ENCODE measurements at places on chromosomes 4 and X. TPM values are rescaled to one million over a fixed set of nuclear protein-coding genes. Genes with fewer than 3 reads are reported as not detected.

The RHOXF2 gene
- 0.96 TPM for total RNA-seq

The PASD1 gene
- 0.48 TPM for total RNA-seq

The PRMT9 gene
- total RNA-seq: 57.8 TPM

- peak; percentile 60 for DNase-seq
These were observed 102.1 kb upstream of the TENM3 start for GRCh38 chr4:182141061-182141460.

GRCh38 chr4:85607624-85608023 lies 132.7 kb downstream of the ARHGAP24 start:
- DNase-seq: no peak

DNA sequence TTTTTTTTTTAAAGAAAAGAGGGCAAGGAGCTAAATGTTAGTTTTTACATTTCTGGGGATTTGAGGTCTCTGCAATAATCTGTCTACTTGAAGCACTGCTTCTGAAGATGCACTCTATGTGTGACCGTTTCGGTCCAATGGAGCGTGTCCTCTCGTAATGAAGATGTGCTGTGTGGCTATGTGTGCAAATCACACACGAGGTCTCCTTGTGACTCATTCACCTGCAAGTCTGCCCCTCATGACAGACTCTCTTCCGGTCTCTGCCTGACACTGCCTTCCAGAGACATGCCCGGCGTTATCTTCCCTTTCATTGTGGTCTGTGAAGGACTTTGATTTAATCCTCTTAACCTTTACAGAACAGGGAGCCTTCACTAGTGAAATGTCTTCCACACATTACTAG lies 84.3 kb downstream of the TRAM1L1 start:
- DNase-seq: no peak

- no peak for DNase-seq
These were observed 318.7 kb downstream of the PRR32 start for GRCh38 chrX:127138218-127138617.

DNA sequence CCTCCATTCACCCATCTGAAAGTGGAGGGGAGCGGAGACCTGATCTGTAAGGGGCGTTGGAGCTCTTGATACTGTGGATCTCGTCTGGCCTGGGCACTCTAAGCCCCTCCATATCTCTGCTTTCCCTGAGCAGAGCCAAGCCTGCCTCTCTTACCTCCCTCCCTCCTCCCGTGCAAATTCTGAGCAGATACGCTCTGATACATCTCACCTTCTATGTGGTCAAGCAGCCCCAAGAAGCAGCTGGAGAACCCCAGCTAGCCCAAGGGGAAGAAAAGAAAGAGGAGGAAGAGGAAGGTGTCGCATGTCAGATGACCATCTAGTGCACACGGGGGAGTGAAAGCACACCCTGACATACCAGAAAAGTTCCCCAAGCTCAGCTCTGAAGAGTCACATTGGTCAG lies 1.9 kb upstream of the DGAT2L6 start:
- no peak for DNase-seq

GRCh38 chr4:183633476-183634400 lies 25.2 kb downstream of the RWDD4 start:
- DNase-seq: no peak

DNA sequence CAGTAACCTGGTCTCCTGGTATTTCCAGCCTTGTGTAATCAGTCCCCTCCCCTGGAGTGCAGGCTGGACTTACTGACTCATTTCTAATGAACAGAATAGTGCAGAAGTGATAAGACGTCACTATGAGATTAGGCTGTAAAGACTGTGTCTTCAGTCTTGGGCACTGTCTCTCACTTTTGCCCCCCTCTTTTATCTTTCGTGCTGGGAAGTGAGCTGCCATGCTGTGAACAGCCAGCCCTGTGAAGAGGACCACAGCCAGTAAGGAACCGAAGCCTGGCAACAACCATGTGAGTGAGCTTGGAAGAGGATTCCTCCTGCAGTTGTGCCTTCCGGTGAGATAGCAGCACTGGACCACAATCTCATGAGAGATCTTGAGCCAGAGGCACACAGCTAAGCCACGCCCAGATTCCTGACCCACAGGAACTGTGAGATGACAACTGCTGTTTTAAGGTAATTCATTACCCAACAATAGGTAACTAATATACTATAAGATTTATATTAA lies 67.5 kb upstream of the GPR34 start:
- DNase-seq: peak; percentile 25

DNA sequence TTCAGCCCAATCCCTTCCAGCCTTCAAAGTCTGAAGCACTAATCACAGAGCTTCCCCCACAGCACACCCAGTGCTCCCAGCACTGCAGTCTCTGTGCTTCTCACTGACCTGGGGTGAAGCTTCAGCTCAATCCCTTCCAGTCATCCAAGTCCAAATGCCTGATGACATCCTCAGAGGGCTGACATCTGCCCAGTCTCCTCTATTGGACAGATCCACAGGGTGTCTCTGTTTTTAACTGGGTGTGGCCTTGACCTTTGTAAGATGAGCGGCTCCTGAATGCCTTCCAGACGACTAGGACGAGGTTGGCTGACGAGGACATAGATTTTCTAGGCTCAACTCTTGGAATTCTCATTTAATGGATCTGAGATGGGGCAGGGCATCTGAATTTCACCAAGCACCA lies 7.6 kb upstream of the SLC2A9 start:
- no peak for DNase-seq
